ENCODE measurements at places on chromosomes 11 and 22. TPM values are rescaled to one million over a fixed set of nuclear protein-coding genes. Genes with fewer than 3 reads are reported as not detected.
A peak's percentile ranks its signal among the peaks of the same experiment; 100 is the strongest.

SCN3B gene
- 5.1 TPM for total RNA-seq

OLFML1 gene
- total RNA-seq, result not detected

TMEM25 gene
- total RNA-seq, result 59.5 TPM

- peaks cover 48% of the 10 kb centered on the region for H3K4me1 ChIP-seq
- peak overlapping the region; percentile 95 for H3K27ac ChIP-seq
- H3K4me3 ChIP-seq, result peak overlapping the region; percentile 98
- peak; percentile 45 for DNase-seq
- no peaks in the 10 kb centered on the region for H3K27me3 ChIP-seq
Measured at GRCh38 chr11:117097389-117098268, 599 bp downstream of the SIK3 start.

DNA sequence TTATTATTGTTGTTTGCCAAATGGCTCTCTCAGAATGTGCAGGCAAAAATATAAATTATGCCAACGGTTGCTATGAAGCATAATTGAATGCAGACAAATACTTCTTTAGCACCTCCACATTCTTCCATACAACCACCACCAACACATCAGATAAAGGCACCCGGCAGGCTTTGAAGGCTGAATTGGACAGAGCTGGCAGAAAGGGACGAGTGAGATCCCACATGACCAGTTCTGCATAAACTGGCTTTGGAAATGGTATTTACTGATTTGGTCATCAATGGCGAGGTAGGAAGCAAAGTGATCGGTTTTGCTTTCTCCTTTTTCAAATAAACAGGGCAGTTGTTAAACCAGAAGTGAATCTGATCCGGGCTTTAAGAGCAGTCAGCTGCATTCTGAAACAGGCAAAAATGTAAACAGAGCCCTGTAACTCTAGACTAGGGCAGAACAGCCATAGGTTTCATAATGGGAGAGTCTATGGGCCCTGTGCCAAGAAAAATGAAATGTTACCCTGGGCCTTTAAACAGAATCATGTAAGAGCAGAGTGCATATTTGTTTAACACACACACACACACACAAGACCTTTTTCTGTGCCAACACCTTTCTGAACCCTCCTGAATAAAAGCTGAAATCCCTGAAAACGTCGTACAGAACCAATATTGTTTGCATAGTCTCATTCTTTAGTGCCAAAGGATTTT lies 97.7 kb downstream of the MPPED2 start:
- H3K27ac ChIP-seq, result peak overlapping the region; percentile 83
- no peaks in the 10 kb centered on the region for H3K27me3 ChIP-seq
- no peak for DNase-seq

- H3K27ac ChIP-seq, result no peak overlapping the region
- peaks cover 13% of the 10 kb centered on the region for H3K27me3 ChIP-seq
- no peak for DNase-seq
- no peaks in the 10 kb centered on the region for H3K36me3 ChIP-seq
- no peaks in the 10 kb centered on the region for H3K4me1 ChIP-seq
Measured at GRCh38 chr22:47858773-47859306, 1096.4 kb downstream of the TBC1D22A start.
